Lower leg skin (tissue), 4 donors: ENCODE measurements at places on chromosomes 13 and 19.

DNA sequence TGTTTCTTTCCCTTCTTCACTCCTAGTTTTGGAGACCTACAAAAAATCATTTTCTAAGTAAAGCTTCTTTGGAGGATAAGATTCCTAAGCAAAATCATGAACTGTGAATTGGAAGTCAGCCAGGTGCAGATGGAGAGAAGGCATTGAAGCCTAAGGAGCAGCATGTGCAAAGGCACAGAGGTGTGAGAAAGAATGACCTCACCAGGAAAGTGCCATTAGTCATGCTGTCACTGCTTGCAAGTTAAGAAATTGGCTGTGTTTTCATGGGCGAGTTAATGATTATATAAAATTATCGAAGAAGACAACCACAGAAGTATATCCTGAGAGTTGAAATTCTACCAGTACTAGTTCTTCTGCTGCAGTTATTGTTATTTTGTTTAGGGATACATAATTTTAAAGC is 80.3 kb upstream of the KLHL1 start:
- no peak for DNase-seq

- no peak for DNase-seq
Observed at GRCh38 chr19:11554160-11554559, 4.9 kb downstream of the ELOF1 start.

DNA sequence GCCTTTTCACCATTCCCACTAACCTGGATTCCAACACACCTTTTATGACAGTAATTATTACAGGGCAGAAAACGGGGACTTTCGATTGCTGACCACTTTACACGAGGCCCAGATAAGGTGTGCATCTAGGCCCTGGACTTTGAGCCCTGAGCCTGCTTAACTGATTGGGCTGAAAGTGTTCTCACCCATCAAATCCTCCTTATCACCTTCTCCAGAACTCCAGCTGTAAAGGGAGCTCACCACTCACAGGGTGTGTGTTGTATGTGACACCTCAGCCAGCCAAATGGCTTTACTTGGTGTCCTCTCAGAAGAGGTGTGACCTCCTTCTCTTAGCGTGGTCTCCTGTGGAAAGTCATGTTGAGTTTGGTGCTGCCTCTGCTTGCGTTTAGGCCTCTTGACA is 36.5 kb downstream of the SIPA1L3 start:
- DNase-seq = no peak

DNA sequence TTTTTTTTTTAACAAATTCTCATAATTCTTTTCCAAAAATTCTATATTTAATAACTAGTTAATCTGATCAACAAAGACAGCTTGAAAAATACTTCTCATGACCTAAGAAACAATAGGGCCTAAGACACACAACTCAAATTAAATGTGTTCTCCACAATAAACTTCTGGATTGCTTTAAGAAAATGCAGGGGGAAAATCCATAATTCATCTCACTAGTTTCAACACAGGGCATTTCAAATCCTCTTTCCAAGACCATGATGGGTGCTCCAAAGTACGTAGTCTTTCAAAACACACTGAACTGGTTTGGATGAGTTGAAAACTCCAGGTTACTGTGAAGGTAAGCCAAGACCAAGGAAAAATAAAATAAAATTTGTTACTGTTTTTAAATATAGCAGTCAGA is 62.6 kb downstream of the DCLK1 start:
- no peak for DNase-seq

- DNase-seq = no peak
Observed at GRCh38 chr19:33242911-33243310, 17.3 kb upstream of the SLC7A10 start.

- DNase-seq = no peak
Observed at GRCh38 chr19:37874784-37875183, 31.6 kb downstream of the WDR87 start.
